ENCODE measurements at places on chromosomes 16 and 17. TPM values are rescaled to one million over a fixed set of nuclear protein-coding genes. Genes with fewer than 3 reads are reported as not detected.

GRCh38 chr16:85025781-85026653 lies 1.6 kb upstream of the KIAA0513 start:
- no peak for DNase-seq

GRCh38 chr16:75948441-75948840 lies 222.2 kb upstream of the CPHXL start:
- DNase-seq, result no peak

The IRX3 gene
- 6.7 TPM for total RNA-seq

DNA sequence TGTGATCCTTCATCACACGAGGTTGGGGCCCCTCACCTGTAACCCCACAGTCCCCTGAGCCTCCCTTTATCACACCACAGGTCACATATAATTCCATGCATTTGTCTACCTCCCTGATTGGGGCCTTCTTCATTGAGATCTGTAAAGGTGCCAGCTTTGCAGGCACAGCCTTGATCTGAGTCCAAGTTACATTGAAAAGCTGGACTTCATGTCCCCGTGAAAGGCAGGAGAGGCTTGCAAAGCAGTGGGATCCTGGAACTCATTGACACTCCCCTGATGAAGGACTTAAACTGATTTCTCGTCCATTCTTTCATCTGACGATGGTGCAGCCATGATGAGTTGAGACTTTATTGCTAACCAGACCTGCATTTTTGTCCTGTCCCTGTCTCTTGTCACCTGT lies 3.8 kb upstream of the SYT17 start:
- DNase-seq, result no peak

GRCh38 chr17:34252095-34252443 lies 3.0 kb upstream of the CCL2 start:
- DNase-seq, result peak; percentile 64

GRCh38 chr16:88924834-88925539 lies 52.0 kb downstream of the CBFA2T3 start:
- DNase-seq, result peak; percentile 78

DNA sequence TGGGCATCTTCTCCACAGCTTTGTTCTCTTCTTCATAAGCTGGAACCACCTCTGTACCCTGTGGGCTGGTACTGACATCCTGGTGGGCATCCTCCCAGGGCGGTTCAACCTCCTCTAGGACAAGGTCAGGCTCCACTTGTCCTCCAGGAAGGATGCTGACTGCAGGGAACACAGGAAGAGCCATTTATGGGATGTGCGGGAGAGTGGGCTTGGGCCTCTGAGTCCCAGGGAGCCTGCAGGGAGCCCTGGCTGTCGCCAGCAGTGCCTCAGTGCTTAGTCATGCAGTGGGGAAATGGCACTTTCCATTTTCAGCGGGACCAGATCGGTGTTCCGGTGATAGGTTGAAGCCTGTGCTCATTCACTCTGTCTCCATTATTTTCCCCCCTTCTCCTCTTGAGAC lies 20.5 kb downstream of the CNGB1 start:
- DNase-seq, result no peak

The SDF2 gene
- 40.8 TPM for total RNA-seq

GRCh38 chr16:84729716-84730320 lies 30.0 kb downstream of the USP10 start:
- DNase-seq, result no peak

DNA sequence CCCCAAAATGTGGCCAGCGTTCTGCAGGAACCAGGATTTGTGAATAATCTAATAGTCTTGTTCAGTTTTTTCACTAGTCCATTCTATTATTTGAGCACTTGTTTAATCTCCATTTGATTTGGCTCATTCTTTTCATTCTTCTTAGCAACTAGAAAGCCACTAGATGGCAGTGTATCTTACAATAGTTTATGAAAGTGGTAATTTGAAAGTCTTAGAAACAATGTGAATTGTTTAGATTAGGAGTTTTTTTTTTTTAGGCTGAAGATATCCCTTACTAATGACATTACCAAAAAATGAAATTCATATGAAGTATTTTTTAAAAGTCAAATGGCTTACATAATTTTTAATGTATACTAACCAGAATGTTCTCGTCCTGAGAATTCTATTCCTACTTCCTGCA lies 6.7 kb downstream of the ERI2 start:
- DNase-seq, result no peak

The KCNJ2 gene
- total RNA-seq, result 5.1 TPM

DNA sequence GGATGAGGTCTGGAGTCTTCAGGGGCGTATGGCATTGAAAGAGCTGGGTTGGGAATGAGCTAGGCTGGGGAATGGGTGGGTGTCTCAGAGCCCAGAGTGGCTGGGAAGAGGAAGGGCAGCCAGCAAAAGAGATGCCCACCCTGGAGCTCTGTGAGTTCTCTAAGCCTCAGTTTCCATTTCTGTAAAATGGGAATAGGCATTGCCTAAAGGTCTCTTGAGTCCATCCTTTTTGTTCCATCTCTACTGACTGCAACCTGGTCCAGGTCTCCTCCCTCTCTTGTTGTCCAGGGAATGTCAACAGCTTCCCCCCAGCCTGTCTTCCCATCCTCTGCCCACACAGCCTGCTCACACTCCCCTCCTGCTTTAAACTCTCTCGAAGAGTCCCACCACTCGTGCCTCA lies 19.6 kb downstream of the CCDC102A start:
- no peak for DNase-seq

The OR1F1 gene
- not detected for total RNA-seq

The MGAT5B gene
- total RNA-seq, result 0.55 TPM

The ITGAD gene
- 0.45 TPM for total RNA-seq

GRCh38 chr16:61858988-61859387 lies 177.2 kb downstream of the CDH8 start:
- no peak for DNase-seq

- no peak for DNase-seq
Measured at GRCh38 chr16:57695680-57696069, 1.1 kb downstream of the DRC7 start.

The DNAH2 gene
- total RNA-seq, result 0.16 TPM

GRCh38 chr17:146983-147761 lies 9.8 kb downstream of the SCGB1C2 start:
- peak; percentile 71 for DNase-seq

The STXBP4 gene
- total RNA-seq, result 20.4 TPM

DNA sequence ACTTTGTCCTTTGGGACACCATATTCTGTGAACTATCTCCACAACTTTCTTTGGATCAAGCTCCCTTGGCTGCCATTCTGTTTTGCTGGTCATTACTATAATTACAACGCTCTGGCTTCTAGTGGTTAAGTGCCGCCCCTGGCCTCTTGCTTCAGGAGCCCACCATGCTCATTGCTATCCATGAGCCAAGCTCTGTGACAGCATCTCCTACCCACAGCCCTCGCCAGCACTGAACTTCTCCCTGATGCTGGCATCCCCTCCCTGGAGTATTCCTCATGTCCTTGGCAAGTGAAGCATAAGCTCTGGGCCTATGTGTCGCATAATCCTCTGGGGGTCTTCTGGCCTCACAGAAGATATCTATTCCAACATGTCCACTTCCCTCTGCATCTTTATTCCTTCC lies 60.6 kb upstream of the DHX40 start:
- no peak for DNase-seq

DNA sequence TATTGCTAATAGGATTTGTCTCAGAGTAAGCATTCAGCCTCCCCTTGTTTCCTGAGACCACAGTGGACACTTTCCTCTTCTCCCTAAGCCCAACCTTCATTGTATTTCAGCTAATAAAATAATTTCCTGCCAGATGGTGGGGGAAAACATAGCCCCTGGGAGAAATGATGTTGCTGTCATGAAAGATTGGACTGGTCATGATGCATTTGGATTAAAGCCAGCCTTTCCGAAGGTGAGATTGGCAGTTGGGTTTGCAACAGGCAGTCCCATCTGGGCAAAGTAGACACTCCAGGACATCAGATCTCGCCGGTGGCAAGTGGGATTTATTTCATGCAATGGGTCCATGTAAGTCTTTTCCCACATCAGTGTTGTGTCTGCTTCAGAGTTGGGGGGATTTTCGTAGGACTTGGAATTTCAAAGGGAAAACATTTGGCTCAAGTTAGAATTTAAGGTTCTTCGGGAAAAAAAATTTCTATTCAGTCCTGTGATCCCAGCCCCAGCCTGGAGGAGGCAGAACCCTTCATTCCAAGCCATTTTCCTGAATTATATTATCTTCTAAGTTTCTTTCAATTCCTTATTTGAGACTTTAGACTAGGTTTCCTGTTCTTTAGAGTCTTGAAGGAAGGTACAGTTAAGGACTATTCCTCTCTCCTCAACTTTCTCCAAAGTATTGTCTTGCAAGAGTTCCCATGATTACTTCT lies 391.7 kb downstream of the XYLT1 start:
- DNase-seq, result no peak

The CDH5 gene
- total RNA-seq, result 97.5 TPM

The NACA2 gene
- not detected for total RNA-seq

DNA sequence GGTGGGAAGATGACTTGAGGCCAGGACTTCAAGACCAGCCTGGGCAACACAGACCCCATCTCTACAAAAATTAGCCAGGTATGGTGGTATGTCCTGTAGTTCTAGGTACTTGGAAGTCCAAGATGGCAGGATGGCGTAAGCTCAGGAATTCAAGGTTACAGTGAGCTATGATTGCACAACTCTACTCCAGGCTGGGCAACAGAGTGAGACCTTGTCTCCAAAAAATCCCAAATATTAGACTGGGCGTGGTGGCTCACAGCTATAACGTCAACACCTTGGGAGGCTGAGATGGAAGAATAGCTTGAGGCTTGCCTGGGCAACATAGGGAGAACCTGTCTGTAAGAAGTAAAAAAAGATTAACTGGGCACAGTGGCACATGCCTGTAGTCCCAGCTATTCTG lies 30.8 kb downstream of the SUZ12 start:
- DNase-seq, result no peak

DNA sequence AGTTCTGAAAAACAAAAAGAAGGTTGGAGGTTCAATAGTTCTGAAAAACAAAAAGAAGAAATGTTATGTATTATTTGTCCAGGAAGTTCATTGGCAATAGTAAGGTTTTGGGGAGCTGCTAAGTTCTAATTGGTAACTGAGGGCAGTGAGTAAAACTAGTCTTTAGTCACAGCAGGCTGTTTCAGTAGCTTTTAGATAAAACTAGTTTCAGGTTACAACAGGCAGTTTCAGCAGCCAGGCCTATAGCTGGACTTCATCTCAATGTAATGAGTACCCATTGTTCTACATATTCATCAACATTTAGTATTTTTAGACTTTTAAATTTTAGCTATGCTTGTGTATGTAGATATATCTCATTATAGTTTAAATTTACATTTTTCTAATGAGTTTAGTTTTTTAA lies 639.3 kb downstream of the TOX3 start:
- DNase-seq, result no peak

DNA sequence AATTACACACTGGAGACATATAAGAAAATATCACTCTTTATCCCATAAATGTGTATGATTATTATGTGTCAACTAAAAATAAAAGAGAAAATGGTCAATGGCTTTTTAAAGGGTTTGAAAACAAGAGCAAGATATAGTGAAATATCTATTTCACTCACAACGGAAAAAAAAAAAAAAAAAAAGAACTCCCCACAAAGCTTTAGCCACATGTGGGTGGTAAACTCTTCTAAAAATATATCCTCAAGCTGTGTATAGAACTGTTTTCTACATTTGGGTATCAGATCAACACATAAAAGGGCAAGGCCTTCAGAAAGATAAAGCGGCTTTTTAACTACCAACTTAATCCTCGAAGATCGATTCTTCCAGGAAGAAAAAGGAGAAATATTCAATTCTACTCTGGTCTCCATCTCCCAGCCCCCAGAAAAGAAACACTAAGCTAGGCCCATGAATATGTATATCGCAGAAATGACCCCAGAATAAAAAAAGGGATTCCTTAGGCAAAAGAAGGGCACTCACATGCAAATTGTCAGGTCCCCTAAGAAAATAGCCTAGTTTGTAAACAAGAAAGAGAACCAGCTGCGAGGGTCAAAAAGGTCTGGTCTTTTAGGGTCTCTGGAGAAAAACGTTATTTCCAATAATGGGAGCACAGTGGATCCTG lies 4.4 kb downstream of the LITAF start:
- DNase-seq, result no peak

GRCh38 chr17:73705594-73705993 lies 61.3 kb upstream of the SDK2 start:
- DNase-seq, result no peak

DNA sequence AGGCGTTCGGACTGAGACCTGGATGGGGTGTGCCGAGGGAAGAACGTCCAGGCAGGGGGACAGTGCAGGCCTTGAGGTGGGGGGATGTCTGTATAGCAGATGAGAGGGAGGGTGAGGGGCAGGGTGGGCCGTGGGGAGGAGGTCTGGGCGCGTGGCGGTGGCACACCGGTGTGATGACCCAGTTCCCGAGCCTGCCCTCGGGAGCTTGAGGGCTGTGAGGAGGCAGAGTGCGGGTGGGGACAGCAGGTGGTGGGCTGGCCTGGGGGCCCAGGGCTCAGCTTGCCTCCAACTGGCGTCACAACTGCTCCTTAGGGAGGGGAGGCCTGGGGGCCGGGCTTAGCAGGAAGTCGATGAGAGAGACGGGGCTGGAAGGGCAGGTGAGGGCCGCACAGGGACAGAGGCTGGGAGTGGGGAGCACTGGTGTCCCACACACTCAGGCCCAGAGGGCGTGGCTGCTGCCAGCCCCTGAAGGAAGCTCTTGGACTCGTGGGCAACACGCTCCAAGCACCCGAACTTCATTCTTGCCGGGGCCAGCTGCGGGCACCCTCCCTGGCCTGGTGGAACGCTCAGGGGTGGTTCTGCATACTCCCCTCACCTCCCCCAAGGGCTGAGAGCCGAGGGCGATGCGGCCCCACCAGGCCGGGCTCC lies 6.5 kb downstream of the CACNA1H start:
- no peak for DNase-seq

GRCh38 chr17:53844491-53845107 lies 21.9 kb downstream of the KIF2B start:
- no peak for DNase-seq

The MPP2 gene
- 14.2 TPM for total RNA-seq

GRCh38 chr17:77727037-77727615 lies 231.4 kb upstream of the TNRC6C start:
- no peak for DNase-seq

The OR3A3 gene
- not detected for total RNA-seq

The CRYBA1 gene
- total RNA-seq, result not detected

GRCh38 chr17:57281887-57282286 lies 25.6 kb downstream of the MSI2 start:
- no peak for DNase-seq

DNA sequence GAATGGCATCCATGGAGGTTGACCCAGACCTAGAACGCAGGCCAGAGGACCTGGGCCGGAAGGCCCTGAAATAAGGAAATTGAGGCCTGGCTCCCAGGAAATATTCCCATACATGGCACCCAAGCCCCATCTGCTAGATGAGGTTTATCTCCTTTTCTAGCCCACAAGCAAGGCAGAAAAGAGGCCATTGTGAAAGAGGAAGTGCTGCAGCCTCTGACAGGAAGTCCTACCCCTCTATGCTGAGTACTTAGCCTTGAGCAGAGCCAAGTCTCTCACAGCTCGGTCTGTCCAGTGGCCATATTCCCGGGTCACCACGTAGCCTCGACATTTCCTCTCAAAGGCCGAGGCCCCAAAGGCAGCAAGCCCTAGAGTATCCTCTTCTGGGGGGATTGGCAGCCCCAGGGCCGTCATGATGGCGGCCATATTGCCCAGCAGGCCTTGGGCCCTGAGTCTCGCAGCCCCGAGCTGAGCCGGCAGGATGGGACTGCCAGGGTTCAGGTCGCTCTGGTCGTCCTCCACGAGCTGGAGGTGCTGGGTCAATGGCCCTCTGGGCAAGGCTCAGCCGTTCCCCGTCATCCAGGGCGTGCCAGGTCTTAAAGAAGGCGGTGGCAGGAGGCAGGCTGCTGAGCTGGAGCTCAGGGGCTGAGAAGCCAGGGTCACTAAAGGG lies 7.8 kb downstream of the CTF1 start:
- no peak for DNase-seq

The ADORA2B gene
- total RNA-seq, result 1.2 TPM

Data from aorta (tissue), 5 donors.